NCI-H1417 treated with DMSO at 0.1 percent for 48 hours (cell line): ENCODE measurements at places on chromosomes 12 and 14.

GRCh38 chr12:92139634-92140150 is 6.0 kb downstream of the BTG1 start:
- DNase-seq, result no peak

DNA sequence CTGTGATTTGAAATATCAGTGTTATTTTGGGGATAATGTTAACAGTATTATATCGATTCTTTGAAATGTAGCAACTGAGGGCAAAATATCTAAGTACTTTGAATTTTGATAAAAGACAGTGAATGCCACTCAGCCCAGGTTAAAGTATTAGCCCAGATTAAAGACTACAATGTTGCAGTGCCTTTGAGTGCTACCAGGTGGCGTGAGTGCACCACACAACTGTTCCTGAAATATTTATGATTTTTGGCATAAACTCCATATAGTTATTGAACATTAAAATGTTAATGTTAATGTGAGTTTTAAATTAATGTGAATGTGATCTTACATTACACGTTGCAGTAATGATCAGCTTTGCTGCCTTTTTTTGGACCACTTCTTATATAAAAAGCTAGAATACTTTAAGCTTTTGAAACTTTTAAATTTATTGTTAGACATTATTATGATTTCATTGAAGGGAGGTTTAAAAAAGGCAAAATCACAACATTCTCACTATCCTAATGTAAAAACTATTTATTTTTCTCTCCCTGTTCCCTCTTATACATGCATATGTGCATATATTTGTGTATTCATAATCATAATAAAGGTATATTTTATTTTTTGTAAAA is 22.5 kb downstream of the MRPS35 start:
- no peak for DNase-seq

DNA sequence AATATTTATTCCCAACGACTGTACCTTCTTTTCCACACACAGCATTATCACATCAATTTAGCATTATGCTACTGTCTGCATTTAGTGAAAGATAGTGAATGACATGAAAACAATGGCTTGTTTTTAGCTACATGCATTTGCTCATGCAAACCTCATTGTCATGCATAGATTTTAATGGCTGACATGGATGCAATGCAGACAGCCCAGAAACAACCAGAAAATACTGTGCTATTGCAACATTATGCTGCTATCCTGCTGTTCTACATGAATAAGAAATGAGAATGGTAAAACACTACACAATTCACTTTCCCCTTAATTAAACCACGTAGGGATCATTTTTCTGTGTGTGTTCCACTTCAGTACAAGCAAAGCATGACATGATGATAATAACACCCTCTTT is 90.8 kb downstream of the LIN7A start:
- no peak for DNase-seq

DNA sequence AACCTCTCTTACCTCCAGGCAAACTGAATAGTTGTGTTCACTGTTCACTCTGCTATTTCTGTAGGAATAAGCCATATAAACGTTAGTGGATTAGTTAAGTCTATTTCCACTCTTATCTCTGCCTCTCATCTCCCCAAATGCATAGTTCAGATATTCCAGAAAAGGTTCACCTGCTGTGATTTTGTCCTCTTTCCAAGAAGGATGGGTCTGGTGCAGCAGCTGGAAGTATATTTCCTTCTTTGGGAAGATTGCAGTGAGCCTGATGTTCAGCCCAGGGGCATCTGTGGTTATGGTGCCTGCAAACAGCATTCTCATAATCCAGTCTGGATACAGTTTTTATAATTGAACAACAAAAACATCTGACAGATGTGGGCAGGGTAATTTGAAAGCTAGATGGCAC is 97.7 kb downstream of the TPH2 start:
- DNase-seq, result no peak

- DNase-seq, result no peak
These were observed 110.4 kb downstream of the BCAT1 start for GRCh38 chr12:24838531-24838950.

DNA sequence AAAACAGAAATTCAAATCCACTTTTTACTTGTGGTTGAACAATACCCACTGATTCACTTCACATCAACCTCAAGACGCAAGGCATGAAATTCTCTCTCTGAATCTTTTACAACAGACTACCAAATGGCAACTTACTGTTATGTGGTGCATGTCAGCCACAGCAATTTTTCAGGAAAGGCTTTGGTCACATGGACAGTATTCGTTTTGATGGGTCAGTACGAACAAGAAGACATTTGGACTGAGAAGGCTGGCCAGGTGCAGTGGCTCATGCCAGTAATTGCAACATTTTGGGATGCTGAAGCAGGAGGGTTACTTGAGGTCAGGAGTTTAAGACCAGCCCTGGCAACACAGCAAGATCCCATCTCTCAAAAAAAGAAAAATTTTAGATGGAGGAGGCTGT is 144.0 kb downstream of the SEC23A start:
- DNase-seq, result no peak

DNA sequence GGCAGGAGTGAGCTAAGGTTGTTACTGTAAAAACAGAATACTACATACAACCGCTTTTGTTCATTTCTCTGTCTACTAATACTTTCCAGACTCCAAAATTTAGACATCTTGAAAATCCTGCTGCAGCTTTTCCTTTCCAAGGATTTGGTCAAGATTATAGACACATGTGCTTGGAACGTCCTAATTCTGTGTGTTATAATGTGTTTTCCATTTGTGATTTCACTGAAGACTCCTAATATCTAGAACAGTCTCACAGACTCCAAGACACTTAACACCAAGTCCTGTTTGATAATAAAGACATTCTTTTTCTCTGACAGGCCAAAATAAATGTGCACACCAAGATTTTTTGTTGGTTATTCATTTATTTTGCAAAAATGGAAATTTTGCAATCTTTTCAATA is 41.8 kb upstream of the TMTC2 start:
- no peak for DNase-seq

DNA sequence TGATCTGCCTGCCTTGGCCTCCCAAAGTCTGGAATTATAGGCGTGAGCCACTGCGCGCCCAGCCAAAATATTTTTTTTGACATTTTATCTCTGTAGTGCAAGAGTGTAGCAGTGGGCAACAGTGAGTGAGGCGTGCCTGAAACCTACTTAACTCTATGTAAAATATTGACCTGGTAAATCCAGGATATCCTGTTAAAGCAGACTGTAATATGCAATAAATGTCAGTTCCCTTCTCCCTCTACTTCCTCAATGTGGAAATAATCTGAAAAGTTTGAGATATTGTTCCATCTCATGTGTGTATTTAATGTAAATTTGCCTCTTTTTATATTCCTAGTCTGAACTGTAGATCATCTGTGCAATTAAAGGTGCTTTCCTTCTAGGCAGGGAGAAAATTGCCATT is 9.5 kb upstream of the CDK17 start:
- no peak for DNase-seq

- DNase-seq, result no peak
These were observed 15.2 kb downstream of the MDGA2 start for GRCh38 chr14:47660158-47660557.

DNA sequence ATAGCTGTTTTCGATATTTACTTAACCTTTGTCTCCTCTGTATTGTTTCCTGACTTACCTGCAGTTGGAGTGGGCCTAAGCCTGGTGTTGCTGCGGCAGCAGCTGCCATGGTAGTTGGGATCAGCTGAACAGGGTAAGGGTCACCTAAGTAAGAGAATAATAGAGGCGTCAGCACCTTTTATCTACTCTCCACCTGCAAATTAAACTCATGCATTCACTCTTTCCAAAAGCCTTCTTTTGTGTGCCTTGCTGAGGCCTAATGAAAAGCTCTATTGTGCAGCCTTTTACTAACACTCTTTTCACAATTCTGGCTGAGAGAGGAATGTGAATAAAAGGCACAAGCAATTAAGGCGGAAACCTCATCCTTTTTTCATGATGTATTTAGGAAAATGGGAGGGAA is 308.7 kb downstream of the SOX5 start:
- peak; percentile 19 for DNase-seq
